ENCODE measurements at places on chromosomes 2 and 18.
A peak's percentile ranks its signal among the peaks of the same experiment; 100 is the strongest.

DNA sequence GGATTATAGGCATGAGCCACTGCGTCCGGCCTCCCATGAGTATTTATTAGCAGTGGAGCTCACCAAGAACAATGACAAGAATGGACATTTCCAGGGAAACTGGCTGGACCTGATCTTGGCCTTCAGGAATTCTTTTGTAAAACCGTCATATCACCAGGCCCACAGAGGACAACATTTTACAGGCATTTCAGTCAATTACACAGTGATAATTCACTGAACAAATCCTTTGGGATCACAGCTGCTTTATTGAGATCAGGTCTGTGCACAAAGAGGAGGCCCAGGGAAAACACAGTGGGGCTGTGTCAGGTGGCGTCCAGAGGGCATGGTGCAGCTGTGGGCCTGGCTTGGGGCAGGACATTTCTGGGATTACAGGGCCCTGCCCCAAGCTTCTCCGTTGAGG is 30.1 kb upstream of the GTF2A1L start:
- no peak for DNase-seq

DNA sequence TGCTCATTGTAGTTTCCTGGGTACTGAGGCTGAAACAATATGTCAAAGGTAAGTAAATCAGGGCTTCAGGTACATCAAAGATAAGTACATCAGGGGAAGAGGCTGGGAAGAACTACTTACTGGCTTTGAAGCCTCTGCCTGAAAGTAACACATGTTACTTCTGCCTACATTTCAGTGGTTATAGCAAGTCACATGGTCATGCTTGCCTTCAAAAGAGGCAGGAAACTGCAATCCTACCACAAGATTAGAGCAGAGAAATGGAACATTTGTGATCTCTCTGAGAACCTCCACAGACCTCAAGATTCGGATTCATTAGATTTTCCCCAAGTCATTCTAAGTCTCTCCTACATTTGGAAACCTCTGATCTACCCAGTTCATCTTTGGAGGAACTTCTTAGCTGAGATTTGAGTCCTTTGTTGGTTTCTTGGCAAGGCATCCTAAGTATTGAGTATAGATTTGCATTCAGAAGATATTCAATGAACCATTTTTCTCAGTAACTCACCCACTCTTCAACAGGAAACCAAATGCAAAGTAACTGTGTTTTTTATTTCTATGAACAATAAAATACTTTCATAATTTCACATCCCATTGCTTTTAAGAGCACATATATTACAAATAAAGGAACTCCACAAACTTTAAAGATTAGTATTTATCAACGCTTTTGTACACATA is 48.5 kb upstream of the CCDC195 start:
- DNase-seq: no peak

DNA sequence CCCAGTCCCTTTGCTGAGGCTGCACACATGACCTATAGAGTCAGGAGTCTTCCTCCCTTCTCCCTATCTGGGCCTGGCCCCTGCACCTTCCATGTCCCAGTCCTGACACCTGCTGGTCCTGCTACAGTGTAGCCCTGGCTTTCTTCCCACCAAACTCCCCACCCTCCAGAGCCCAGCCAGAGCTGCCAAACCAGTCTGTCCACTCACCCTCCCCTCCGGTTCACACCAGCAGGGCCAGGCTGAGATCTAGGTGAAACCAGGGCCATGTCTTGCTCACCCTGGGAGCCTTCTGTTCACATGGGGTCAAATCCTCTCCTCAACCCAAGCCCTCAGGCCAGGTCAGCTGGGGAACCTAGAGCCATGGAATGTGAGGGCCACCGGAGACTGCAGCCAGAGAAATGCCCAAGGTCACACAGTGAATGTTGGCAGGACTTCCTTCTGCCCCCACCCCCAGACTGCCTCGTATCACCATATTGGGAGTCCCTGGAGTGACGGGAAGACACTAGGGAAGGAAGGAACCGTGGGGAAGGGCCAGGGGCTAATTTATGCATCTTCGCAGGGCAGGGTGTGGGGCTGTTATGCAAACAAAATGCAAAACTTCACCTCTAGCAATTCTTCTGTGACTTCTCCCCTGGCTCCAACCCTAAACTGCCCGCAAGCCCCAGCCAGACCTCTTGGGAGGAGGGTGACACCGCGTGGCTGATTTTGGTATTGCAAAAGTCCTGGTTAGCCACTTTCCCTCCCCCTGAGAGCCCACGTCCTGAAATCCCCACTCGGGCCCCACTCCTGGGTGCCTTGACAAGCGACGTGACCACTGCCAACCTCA is 14.6 kb downstream of the TNS1 start:
- DNase-seq: peak; percentile 28

DNA sequence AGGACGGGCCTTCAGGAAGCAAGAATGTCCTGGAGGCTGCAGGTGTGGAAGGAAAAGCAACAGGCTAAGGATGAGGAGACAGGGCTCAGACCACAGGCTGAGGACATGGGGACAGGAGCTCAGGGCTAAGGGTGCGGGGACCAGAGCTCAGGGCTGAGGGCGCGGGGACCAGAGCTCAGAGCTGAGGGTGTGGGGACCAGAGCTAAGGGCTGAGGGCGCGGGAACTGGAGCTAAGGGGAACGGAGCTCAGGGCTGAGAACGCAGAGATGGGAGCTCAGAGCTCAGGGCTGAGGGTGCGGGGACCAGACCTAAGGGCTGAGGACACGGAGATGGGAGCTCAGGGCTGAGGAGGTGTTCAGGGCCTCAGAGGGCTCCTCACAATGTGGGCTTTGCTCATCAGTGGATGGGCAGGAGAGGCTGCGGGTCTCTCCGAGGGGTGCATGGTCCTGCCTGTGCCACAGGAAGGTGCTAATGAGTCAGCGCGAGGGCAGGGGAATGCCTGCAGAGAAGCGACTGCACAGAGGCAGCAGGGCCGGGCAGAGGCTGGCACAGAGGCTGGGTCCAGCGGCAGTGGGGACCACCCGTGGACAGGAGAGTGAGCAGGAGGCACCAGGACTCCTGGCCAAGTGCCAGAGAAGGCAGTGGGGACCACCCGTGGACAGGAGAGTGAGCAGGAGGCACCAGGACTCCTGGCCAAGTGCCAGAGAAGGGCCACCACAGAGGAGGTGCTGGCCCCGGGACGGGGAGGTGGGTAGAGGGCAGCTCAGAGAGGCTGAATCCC is 271.7 kb downstream of the TWIST2 start:
- DNase-seq: no peak

GRCh38 chr2:55109219-55109891 is 59.1 kb upstream of the RTN4 start:
- DNase-seq: peak; percentile 69

DNA sequence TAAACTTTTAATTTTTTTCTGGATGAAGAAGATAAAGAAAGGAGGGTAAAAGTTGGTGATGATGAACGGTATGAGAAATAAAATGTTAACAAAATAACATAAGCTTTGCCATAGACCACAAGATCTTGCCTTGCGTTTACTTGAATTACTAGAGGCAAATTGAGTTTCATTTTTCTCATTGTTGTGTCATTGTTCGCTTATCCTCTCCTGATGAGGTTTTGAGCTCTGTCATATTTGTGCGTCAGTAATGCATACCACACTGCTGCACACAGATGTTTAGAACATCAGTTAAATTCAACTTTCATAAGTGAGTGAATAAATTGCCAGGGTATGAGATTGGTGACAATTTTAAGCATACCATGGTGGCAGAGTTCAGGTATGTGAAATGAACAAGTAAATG is 843.6 kb downstream of the SUCLG1 start:
- DNase-seq: no peak

DNA sequence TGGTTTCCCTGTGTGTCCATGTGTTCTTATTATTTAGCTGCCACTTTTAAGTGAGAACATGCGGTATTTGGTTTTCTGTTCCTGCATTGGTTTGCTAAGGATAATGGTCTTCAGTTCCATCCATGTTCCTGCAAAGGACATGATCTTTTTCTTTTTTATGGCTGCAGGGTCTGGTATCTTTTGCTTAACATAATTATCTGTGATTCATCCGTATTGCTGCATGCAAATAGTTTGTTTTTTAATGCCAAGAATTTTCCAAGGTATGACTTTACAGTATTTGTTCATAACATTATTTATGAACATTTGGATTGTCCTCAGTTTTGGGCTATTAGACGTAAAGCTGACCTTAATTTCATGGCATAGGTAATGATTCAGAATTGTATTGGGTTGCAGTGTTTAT is 17.8 kb downstream of the GIGYF2 start:
- DNase-seq: no peak

- no peak for DNase-seq
These were observed 234.1 kb downstream of the MYT1L start for GRCh38 chr2:2096803-2097464.

DNA sequence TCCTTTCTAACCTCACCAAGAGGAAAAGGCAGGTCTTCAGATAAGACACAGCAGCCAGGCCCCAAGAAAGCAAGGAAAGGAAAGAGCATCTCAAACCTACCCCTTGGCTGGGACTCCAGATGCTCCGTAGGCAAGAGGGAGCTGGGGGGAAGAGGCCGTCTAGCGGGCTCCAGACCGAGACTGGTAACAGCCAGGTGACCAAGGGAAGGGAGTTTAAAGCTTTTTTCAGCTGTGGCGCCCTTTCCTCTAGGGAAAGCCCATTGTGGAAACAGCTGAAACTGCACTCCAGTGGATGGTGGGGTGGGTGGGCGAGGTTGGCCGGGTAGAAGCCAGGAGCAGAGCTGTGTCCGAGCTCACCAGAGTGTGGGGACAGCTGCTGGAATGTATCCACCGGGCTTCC is 180.4 kb downstream of the KLHL29 start:
- no peak for DNase-seq

All from cerebellum (tissue), 4 donors.